ENCODE measurements at places on chromosomes 1 and 21.
A peak's percentile ranks its signal among the peaks of the same experiment; 100 is the strongest.

- DNase-seq = no peak
These were observed 20.0 kb upstream of the RNF19B start for GRCh38 chr1:32984455-32985171.

DNA sequence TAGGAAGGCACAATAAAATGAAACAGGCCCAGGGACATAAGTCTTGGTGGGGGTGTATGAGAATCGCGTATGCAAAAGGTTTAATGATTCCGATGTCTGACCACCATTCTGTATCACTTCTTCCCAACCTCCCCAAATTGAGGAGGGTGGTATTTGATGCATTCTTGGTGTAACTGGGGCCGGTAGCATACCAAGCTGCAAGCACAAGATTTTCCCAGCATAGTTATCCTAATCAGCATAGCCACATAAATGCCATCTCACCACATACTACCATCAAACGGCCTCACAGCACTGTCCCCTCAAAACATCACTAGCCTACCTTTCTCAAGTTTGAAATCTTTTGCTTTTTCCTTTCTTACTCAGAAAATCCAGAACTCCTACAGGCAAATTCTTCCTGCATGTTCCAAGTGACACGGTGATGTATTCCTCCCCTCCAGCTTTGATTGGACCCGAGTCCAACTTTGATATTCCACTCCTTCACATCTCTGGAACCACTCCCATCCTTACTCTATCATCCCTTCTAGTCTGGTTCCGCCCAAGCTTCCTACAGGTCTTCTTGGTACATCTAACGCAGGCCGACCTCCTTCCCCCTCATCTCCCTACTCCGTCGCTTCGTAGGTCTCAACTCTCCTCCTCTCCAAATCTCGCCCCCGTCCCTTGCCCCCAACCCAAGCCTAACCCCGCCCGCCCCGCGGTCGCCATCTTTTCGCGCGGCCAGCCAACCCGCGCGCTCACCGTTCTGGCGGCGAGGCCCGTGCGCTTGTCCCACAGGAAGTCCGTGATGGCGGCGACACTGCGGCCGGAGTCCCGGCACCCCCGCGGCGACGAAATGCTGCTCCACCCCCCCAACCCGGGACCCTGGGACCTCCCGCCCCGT, 600 bp downstream of the CLK2 start:
- peak; percentile 71 for DNase-seq

DNA sequence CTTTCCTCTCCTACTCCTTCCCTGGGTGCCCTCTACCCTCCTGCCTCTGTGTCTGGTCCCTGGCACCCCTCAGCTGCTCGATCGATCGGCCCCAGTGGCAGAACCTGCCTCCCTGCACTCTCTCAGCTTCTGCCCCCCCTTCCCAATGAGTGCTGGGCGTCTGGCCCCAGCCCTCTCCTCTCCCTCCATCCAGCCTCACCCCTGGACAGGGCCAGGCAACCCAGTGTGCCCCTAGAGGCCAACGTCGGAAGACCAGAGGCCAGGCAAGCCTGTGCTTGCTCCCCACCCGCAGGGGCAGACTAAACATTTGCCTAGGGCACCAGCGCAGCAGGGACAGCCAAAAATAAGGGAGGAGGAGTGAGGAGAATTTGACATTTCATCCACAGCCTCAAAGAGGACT, 43.5 kb downstream of the LGR6 start:
- DNase-seq = peak; percentile 90

GRCh38 chr1:180264595-180264994, 34.5 kb downstream of the LHX4 start:
- no peak for DNase-seq

GRCh38 chr1:33010932-33011731, 25.6 kb downstream of the AK2 start:
- DNase-seq = no peak

DNA sequence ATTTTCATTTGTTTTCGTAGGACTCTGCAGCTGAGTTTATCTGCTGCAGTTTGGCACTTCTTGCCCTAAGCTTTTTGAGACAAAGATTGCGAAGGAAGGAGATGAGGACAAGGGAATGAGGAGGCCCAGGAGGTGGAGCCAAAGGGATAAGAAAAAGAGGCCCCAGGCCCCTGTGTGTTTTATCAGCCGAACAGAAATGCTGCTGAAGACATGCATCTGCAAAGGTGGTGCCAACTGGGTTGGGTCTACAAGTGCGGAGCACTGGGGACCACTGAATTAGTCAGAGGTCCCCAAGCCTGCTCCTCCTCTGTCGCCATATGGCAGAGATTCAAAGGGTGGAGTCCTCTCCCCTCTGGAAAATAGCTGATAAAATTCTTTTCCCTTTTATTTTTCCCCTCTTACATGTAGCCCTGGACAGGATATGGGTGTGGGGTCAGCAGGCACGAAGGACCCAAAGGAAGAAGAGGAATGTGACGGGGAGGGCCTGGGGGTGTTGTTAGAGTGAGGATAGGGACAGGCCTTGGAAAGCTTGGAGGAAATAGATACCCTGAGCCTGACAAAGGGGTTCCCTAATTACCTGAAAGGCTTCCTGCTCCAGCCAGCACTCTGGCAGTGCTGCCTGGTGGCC, 2.7 kb downstream of the CD34 start:
- peak; percentile 70 for DNase-seq

DNA sequence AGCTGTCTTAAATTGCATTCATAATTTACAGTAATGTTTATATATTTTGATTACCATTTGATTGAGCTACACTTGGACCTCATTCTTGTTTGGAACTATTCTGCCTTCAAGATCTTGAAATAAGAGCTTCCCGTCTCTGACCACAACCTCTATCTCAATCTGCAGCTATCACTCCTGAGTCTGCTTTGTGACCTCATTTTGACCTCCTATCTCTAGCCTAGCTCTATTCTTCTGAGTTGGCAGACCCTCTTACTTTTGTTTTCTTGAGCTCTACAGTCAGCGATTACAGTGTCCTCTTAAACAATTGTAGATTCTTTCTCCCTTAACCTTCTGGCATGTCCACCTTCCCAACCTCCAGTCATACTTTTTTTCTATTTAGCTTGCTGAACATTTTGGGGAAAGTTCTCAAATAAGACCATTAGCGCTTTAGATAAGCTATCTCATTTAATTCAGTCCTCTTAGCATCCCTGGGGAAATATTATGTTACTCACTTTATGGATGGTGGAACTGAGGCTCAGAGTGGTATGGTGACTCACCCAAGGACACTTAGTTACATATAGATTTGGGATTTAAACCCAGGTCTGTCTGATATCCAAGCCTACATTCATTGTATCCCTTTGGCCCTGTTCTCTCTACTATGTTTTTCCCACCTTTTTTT, 19.1 kb downstream of the RPAP2 start:
- DNase-seq = peak; percentile 93

DNA sequence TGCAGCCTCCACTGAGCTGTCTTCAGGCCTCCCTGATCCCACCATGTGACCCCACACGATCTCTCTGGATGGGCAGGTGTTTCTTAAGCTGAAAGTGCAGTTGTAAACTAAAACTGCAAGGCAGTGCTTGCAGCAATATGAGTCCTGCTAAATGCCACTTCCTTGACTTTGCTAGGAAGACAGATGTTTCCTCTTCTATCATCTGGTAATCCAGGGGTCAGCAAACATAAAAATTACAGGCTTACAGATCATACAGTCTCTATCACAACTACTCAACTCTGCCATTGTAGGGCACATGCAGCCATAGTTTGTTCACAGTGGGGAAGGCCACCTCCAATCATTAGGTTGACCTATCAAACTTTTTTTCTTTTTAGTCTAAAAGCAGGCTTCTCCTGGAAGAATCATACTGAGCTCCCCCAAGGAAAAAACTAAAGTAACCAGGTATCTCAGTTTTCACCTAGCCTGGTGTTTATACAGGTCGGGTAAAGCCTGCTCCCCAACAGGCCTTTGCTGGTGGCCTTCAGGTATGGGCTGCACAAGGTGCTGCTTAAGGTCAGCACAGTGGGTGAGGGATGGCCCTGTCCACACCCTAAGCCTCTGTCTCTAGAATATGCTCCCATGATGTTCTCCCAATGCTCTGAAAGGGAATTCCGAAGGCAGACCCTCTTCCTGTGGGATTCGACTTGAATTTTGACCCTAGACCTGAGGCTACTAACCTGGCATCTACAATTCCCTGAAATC, 10.8 kb downstream of the ABCA4 start:
- DNase-seq = no peak

DNA sequence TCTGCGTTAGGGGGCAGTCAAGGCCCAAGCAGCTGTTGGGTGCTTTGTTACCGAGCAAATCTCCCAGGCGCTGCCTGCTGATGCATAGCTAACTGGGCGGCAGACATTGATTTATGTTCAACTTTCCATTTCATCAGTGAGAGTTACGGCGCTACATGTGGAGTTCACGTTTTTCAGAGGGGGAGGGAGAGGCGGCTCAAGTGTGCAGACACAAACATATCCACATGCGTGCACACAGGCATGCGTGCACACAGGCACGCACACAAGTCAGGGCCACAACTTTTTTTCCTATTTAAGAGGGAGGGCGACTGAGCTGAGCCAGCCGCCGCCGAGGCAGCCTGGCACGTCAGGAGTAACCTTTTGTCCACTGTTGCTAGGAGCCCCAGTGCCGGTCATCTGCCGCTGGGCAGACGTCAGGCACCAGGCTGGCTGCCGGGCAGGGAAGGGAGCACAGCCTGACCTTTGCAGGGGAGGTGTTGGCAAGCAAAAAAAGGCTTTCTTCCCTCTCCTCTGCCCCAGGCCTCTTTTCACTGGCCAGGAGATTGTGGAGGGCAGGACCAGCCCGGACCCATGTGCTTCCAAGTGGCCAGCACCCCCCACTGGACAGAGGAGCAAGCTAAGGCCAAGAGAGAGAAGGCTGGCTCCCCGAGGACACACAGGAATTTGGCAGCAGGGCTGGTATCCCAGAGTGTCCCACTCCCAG, 73.3 kb downstream of the MRPL37 start:
- no peak for DNase-seq

DNA sequence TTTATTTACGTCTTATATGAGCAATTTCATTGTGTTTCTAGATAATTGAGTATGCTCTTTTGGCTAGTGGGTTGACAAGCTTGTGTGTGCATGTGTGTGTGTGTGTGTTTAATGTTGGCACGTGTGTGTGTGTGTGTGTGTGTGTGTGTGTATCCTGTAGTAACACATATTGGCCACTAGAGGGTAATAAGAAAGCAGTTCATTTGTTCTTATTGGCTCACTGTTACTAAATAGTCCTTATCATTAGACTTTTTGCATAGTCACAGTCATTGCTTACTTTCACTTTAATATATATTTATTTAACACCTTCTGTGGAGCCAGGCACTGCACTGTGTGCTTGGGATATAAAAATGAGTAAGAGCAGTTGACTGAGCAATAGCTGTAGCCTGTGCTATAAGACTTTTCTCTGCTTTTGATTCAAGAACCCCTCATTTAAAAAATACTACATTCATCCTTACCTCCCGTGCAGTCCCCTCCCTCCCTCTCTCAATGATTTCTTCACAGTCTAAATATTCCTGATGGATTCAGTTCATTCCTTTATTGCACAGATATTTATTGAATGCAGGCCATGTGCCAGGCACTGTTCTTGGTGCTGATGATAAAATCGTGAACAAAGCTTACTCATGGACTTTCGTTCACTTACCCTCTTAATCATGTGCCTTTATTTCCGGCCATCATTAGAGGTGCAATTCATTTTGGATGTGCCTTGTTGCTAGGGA, 96.7 kb downstream of the DYRK1A start:
- peak; percentile 79 for DNase-seq

DNA sequence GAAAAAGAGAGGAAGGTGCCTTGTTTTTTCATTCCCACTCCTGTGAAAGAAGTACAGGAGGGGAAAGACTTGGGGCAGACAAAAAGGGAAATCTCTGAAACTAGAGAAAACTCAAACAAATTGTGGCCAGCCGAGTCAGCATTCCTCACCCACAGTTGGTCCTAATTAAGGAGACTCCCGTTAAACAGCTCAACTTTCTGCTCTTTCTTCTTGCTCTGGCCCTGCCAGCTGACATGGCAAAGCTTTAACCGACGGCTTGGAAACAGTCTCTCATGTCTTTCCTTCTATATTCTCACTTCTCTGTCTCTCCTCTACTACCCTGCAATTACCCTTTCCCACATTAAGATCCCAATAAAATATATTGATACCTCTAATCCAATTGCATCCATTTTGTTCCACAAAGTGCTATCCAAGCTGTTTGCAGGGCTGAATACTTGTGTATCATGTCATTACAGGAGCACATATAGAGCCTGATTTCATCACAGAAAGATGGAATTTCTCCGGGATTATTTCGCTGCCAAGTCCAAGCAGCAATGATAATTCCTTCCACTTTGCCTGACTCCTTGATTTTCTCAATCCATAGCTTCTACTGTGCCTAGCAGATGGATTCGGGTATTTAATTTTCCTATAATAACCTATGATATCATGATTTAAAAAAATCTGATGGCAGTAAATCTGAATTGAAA, 65.4 kb upstream of the IPO9 start:
- DNase-seq = no peak

DNA sequence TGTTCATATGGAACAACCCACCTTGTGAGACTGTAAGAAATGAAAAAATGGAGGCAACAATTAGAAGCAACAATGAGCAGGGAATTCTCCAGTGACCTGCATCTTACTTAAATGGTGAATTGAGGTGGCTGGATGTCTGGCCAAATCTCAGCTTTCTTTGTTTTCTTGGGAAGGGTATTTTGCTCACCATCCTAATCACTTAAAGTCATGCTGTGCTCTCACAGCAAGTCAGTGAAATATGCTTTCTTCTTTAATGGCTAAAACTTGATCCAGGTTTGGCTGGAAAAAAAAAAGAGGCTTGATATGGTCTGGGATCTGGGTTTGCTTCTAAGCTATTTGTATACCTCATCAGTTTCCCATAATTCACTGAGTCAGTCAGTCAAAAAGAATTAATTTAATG, 124.8 kb downstream of the ESRRG start:
- no peak for DNase-seq

GRCh38 chr1:224448453-224449017, 13.9 kb upstream of the WDR26 start:
- DNase-seq = no peak

DNA sequence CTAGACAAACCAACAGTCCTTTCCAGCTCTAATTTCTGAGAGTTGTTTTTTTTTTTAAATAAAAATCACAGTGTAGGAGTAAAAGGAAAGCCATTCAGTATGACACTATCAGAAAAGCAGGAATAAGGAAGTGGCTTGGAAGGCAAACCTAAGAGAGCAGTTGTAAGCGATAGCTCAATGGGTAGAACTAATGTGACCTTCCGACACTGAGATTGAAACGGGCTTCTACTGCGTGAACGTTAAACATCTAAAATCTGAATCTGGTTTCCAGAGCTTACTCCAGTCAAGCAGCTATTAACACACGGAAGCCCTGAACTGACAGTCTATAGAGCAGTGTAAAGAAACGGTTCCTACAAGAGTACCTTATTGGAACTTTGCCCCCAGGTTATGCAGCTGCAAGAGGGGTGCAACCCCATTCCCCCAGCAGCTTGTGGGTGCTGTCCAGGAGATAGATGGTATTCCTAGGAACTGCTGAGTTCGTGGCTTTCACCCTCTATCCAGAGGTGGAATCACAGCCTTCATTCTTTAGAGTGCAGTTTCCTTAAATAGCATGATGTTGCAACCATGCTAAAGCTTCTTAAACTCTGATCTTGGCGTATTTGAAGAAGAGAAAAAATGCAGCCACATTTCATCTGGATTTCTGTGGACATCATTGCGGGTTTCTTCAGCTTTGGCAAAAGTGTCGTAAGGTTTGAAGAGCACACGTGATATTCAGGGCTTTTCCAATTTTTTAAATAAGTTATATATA, 3.3 kb upstream of the IRF2BP2 start:
- DNase-seq = peak; percentile 91

All from OCI-M1 (cell line).